Gastroesophageal sphincter (tissue), 4 donors: ENCODE measurements at places on chromosomes 13 and 19.

DNA sequence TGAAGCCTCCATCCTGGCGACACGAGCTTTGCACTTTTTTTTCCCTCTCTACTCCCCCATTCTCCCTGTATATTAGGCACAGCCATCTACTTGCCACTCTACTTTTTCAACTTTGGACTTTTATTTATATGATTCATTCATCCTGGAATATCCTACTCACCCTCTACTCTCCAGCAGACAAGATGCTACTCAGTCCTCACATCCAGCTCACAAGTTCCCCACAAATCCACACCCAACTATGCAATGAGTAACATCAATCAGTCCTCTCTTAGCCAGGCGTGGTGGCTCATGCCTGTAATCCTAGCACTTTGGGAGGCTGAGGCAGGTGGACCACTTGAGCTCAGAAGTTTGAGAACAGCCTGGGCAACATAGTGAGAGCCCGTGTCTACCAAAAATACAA is 23.9 kb upstream of the URAD start:
- H3K36me3 ChIP-seq, result no peaks in the 10 kb centered on the region
- H3K4me1 ChIP-seq, result no peaks in the 10 kb centered on the region
- no peak for ATAC-seq
- H3K4me3 ChIP-seq, result no peak overlapping the region
- no peak overlapping the region for H3K27ac ChIP-seq
- H3K27me3 ChIP-seq, result peaks cover 76% of the 10 kb centered on the region

DNA sequence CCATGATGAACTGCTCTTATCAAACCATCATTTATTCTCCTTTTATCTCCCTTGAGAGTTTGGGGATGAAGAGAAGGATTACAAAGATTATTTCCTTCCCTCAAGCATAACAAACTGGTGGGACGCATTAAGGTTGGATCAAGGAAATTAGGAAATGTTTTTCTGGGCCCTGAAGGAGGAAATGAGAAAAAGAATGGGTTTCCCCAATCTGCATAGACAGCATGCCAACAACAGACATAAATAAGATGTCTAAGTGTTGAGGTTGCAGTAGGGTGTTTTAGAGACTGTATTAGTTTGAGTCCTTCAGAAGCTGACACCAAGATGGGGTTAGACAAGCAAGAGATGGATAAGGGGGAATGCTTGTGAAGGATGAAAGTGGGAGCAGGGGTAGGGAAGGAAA is 7.3 kb downstream of the EPSTI1 start:
- no peaks in the 10 kb centered on the region for H3K27me3 ChIP-seq
- H3K4me1 ChIP-seq, result peaks cover 16% of the 10 kb centered on the region
- ATAC-seq, result no peak
- no peak overlapping the region for H3K4me3 ChIP-seq
- H3K36me3 ChIP-seq, result no peaks in the 10 kb centered on the region

- no peak overlapping the region for H3K4me3 ChIP-seq
- peak overlapping the region; percentile 40 for H3K27ac ChIP-seq
- no peaks in the 10 kb centered on the region for H3K4me1 ChIP-seq
- ATAC-seq, result no peak
- H3K36me3 ChIP-seq, result no peaks in the 10 kb centered on the region
These were observed 16.4 kb upstream of the EMP3 start for GRCh38 chr19:48308631-48309586.

DNA sequence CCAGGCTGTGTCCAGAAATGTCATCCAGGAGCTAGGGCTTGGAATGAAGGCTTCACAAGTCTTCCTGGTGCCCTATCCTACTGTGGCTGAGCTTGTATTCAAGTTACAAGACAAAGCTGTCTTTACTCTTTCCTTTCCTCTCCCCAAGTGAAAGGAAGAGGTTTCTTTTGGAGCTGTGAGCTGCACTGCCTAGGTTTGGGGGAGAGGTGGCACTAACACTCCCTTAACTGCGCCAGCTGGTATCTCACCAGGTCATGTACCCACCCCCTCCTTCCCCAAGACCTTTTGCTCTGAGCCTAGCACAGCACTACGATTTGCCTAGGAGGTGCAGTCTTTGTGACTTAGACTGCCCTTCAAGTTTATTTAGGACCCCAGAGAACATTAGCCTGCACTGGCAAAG is 2053.6 kb upstream of the PRR20A start:
- no peaks in the 10 kb centered on the region for H3K36me3 ChIP-seq
- no peaks in the 10 kb centered on the region for H3K27me3 ChIP-seq
- H3K27ac ChIP-seq, result no peak overlapping the region
- no peak overlapping the region for H3K4me3 ChIP-seq

GRCh38 chr19:52237771-52238400 is 31.5 kb upstream of the ZNF766 start:
- H3K4me1 ChIP-seq, result peaks cover 6% of the 10 kb centered on the region
- H3K4me3 ChIP-seq, result no peak overlapping the region
- H3K27ac ChIP-seq, result no peak overlapping the region

- no peak overlapping the region for H3K4me3 ChIP-seq
- H3K4me1 ChIP-seq, result no peaks in the 10 kb centered on the region
- H3K36me3 ChIP-seq, result no peaks in the 10 kb centered on the region
- H3K27ac ChIP-seq, result no peak overlapping the region
- ATAC-seq, result no peak
These were observed 20.6 kb downstream of the ACSBG2 start for GRCh38 chr19:6156033-6156432.

GRCh38 chr13:35741657-35742056 is 265.2 kb upstream of the MAB21L1 start:
- no peak for ATAC-seq
- H3K27ac ChIP-seq, result no peak overlapping the region
- no peaks in the 10 kb centered on the region for H3K27me3 ChIP-seq
- no peak overlapping the region for H3K4me3 ChIP-seq

DNA sequence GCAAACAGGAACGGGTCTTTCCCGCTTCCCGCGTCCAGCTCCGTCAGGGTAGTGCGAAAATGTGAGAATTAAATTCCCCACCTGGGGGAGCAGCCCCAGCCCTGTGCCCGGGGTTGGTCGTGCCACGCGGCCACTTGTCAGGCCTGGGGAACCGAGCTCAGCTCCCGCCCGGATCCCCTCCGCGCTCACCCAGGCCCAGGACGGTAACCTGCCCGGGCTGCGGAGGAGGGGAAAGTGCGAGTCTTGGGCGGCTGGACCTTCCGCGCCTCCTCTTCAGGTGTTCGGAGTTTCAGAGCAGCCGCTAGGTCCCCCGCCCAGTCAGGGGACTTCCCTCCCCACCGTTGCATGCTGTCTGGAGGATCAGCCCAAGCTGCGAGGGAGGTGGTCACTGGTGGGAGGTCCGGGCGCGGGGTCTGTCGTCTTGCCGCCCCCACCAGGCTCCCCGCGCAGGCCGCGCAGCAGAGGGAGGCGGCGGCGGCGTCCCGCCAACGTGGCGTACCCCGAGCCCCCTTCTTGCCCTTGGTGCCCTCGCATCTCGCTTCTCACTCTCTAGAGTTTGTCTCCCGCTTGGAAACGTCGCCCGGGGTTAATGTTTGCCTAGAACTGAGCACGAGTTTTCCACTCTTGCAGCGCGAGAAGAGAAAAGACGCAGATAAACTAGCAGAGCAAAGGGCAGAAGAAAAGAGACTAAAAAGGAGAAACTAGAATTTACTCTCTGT is 8.1 kb downstream of the URAD start:
- H3K4me1 ChIP-seq, result no peaks in the 10 kb centered on the region
- no peak for ATAC-seq
- H3K27me3 ChIP-seq, result peaks cover 100% of the 10 kb centered on the region

- no peak overlapping the region for H3K4me3 ChIP-seq
- no peaks in the 10 kb centered on the region for H3K36me3 ChIP-seq
- no peak overlapping the region for H3K27ac ChIP-seq
- peaks cover 14% of the 10 kb centered on the region for H3K27me3 ChIP-seq
- no peak for ATAC-seq
- no peaks in the 10 kb centered on the region for H3K4me1 ChIP-seq
These were observed 338.9 kb downstream of the TEX29 start for GRCh38 chr13:111659219-111659775.

- H3K36me3 ChIP-seq, result no peaks in the 10 kb centered on the region
- H3K4me1 ChIP-seq, result no peaks in the 10 kb centered on the region
- no peak overlapping the region for H3K27ac ChIP-seq
- H3K4me3 ChIP-seq, result no peak overlapping the region
These were observed 140.9 kb downstream of the MZT1 start for GRCh38 chr13:72586518-72586917.

DNA sequence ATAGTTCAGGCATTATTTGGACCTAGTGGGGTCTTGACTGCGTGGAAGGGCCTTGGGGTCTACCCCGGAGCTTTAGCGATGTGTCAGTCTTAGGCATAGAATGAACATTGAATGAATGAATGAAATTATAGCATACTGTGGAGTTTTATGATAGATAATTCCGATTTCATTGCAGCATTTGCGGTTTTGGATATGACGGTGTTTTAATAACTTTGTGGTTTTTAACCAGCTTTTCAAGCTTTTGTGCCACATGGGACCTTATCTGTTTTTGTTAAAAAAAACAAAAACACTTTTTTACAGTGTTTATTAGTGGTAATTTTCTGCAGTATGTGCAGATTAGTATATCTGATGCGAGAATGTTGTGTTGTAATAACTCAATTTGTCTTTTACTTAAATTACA is 696 bp downstream of the NUP58 start:
- H3K27me3 ChIP-seq, result peaks cover 2% of the 10 kb centered on the region
- no peaks in the 10 kb centered on the region for H3K4me1 ChIP-seq
- H3K36me3 ChIP-seq, result no peaks in the 10 kb centered on the region

- H3K27ac ChIP-seq, result no peak overlapping the region
- ATAC-seq, result no peak
- H3K27me3 ChIP-seq, result no peaks in the 10 kb centered on the region
- no peaks in the 10 kb centered on the region for H3K4me1 ChIP-seq
These were observed 13.5 kb downstream of the ZFR2 start for GRCh38 chr19:3855320-3855719.

DNA sequence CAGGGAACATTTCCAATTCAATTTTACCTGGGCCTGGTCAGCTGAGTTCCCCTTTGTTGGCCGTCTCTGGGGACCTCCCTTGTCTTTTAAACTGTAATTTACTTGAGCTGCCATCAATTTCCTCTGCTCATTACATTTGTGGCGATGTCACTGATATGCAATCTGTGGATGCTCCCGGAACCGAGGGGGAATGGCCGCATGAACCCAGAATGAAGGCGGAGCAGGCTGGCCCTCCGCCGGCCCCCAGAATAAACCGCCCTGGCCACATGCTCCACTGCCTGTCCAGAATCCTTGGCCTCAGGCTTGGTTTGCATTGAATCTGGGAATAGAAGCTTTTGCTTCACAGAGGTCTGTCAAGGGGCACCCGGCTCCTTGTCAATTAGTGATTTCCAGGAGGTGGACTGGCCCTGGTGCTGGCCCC is 276.8 kb downstream of the TEX29 start:
- no peak overlapping the region for H3K4me3 ChIP-seq
- no peaks in the 10 kb centered on the region for H3K4me1 ChIP-seq
- no peaks in the 10 kb centered on the region for H3K36me3 ChIP-seq
- no peak for ATAC-seq
- H3K27me3 ChIP-seq, result peaks cover 29% of the 10 kb centered on the region

DNA sequence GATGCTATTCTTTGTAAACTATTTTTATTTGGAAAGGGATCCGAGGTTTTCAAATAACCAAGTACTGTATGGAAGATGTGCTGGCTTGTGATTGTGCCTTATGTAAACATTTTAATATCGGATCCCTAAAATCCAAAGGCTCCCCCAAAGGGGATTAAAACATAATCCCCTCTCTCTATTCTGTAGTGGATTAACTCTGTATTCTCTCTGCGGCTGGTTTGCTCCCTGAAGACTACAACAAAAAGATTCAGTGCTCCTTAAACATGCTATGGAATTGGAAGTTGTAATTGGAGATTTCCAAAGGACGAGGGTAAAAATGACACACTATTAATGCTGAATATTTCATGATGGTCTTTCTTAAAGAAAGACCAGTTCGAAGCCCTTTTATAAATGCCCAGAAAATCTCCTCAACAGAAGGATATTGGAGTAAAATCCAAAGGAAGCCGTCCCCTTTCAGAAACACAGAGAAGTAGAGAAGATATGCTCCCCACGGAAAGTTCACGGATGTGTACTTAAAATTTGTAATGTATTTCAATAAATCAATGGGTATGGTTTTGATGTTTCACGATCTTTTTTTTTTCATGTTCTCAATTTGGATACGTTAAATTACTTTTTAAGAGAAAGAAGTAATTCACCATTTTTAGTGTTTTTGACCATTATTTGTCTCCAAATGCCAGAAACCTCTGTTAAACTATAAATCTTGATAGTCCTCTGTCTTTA is 6.5 kb downstream of the MAB21L1 start:
- H3K4me3 ChIP-seq, result peak overlapping the region; percentile 54
- H3K36me3 ChIP-seq, result no peaks in the 10 kb centered on the region

- no peaks in the 10 kb centered on the region for H3K36me3 ChIP-seq
- peak overlapping the region; percentile 71 for H3K27ac ChIP-seq
These were observed 366.9 kb downstream of the KLF12 start for GRCh38 chr13:73767191-73767741.

DNA sequence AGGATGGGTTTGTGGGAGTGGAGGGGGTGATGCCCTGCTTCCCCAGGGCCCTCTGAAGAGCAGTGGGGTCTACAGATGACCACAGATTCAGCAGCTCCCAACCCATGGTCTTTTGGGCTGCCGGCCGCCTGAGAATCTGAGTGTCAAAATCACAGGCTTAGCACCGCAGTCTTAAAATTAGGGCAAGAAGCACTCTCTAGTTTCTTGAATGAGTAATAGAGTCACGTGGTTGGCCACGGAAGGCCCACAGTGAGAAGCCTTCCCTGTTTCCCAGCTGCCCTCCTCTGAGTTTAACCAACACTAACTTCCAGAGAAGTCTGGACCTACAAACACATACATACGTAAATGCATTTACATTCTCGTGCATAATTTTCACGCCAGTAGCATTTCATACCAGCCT is 5.2 kb downstream of the PRMT1 start:
- peaks cover 19% of the 10 kb centered on the region for H3K4me1 ChIP-seq
- no peaks in the 10 kb centered on the region for H3K27me3 ChIP-seq
- H3K27ac ChIP-seq, result no peak overlapping the region
- no peak for ATAC-seq
- peaks cover 64% of the 10 kb centered on the region for H3K36me3 ChIP-seq

DNA sequence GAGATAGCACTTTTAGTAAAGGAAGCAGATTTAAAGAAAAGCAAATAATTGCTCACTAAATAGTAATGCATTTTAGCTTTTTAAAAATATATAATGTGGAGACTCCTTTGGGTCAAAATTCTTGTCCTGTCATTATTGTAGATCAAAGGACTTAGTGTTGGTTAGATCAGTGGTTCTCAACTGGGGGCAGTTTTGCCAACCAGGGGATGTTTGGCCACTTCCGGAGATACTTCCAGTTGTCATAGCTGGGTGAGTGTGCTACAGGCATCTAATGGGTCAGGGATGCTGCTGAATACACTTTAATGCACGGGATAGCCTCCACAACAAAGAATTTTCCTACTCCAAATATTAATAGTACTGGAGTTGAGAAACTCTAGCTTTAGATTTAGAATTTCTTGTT is 126.8 kb downstream of the LMO7 start:
- H3K4me3 ChIP-seq, result peak overlapping the region; percentile 15
- no peaks in the 10 kb centered on the region for H3K27me3 ChIP-seq
- no peaks in the 10 kb centered on the region for H3K36me3 ChIP-seq
- H3K4me1 ChIP-seq, result no peaks in the 10 kb centered on the region
